Gastroesophageal sphincter (tissue), 4 donors: ENCODE measurements at places on chromosomes 1 and 21. TPM values are rescaled to one million over a fixed set of nuclear protein-coding genes. Genes with fewer than 3 reads are reported as not detected.

DNA sequence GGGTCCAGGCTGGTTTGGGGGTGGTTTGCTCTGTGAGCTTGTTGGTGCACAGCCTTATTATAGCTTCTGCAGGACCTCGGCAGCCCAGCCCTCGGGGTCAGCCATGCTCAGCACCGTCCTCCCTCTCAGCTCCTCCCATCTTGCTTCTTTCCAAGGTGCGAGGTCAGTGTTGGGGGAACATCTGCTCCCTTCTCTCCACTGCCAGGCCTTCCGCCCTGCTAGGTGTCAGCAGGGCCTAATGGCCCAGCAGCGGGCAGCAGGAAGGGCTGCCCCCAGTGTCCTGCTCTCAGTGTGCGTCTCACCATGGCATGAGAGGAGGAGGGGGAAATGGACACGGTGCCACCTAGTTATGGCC is 36.5 kb upstream of the LRRC3 start:
- no peak for ATAC-seq

CD164L2 gene
- total RNA-seq: not detected

RSRP1 gene
- total RNA-seq: 45.7 TPM

GRCh38 chr1:112761714-112762480 is 46.8 kb upstream of the PPM1J start:
- ATAC-seq: no peak

DNA sequence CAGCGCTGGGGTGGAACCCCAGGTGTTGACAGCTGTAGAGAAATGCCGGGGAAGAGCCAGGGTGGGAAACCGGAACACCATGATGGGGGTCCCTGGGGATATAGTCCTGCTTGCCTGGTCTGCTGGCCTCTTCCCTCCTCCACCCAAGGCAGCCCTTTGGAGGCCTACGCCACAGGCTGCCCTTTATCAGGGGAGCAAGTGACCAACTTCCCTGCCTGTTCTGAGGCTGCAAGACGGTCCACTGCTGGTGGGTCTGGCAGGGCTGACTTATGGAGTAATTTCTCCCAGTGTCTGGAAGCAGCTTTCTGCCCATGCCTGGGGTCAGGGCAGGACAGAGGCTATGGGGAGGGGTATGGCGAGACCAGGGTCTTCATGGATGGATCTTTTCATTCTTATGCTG is 50.8 kb upstream of the EDN2 start:
- no peak for ATAC-seq

ICOSLG gene
- total RNA-seq: 1.9 TPM

FMO1 gene
- not detected for total RNA-seq

DNA sequence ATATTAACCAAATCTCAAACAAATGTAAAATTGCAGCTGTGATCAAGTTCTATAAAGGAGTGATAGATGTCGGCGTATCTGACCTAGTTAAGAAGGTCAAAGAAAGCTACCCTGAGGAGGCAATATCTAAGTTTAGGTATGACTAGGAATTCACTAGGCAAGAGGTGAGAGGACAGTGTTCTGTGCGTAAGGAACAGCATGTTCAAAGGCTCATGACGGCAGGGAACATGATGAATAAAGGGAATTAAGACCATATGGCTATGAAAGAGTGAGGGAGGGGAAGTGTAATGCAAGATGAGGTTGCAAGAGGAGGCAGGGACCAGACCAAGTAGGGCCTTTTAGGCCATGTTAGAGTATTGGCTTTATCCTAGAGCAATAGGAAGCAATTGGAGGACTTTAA is 8.6 kb downstream of the LIX1L start:
- no peak for ATAC-seq

TMEM39B gene
- total RNA-seq: 2.9 TPM

DNA sequence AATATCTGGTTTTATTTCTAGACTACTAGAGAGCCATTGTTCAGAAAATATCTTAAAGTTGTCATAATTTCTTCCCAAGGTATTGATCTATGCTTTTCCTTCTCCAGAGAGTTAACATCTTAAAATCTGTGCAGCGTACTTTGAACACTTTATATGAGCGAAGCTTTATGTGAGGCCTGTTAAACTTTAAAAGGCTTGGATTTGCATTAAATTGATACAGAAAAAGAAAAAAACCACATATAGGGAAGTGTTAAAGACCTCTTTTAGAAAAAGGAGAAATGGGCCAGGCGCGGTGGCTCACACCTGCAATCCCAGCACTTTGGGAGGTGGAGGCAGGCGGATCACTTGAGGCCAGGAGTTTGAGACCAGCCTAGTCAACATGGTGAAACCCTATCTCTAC is 59.2 kb upstream of the MORC3 start:
- no peak for ATAC-seq

GRCh38 chr1:72485801-72486200 is 203.5 kb upstream of the NEGR1 start:
- ATAC-seq: no peak

SHISAL2A gene
- total RNA-seq: not detected

DNA sequence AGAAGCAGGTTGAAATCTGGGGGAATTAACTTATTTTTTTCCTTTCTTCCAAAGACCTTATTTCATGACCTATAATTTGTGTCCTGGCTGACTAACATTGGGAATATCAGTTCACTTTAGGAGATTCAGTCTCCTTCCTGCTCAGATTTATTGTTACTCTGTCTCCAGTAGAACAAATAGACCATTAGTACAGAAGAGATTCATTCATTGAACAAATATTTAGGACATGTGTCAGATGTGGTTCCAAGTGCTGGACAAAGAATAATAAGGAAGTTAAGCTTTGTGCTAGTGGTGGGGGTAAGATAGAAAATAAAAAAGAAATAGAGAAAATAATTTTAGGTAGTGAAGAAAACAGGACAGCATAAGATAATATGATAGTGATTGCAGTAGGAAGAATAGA is 20.3 kb downstream of the ZMYM4 start:
- no peak for ATAC-seq

- ATAC-seq: no peak
Measured at GRCh38 chr21:44847261-44848056, 26.0 kb downstream of the PTTG1IP start.

GPA33 gene
- not detected for total RNA-seq

DNA sequence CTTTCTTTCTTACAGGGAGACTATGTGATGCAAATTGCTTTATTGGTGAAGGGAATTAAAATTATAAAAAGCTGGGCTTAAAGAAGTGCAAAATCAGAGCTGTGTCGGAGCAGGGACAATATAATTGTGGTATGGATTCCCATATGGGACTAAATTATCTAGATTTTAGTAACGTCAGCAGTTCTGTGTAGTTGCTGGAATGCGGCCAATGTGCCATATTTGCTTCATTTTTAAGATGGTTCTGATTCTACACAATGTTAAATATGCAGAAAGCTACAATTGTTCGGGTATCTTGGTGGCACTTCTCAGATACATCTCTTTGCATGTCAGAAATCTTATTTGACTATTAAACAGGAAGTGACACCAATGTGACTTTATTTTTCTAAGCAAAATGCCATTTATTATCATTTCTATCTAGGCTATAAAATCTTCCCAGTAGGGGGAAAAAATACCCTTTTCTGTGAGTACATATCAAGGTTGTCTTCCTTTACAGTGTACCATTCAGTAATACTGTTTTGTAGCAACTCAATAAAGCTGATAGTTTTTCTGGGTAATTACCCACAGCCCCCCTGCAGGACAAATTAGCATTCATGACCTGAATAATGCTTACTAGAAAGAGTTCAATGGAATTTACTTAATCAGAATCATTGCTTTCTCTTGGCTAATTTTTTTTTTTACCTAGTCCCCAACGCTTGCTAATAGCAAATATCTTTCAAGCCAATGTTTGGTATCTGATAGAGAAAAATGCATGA is 288.3 kb upstream of the ADGRL2 start:
- ATAC-seq: no peak

- no peak for ATAC-seq
Measured at GRCh38 chr1:157198619-157199420, 60.6 kb upstream of the ETV3 start.

- ATAC-seq: no peak
Measured at GRCh38 chr1:183237046-183237445, 51.0 kb downstream of the LAMC2 start.
